ENCODE measurements at places on chromosomes 2 and 18.

- no peak for DNase-seq
These were observed 344.4 kb downstream of the CYRIA start for GRCh38 chr2:16321256-16321655.

DNA sequence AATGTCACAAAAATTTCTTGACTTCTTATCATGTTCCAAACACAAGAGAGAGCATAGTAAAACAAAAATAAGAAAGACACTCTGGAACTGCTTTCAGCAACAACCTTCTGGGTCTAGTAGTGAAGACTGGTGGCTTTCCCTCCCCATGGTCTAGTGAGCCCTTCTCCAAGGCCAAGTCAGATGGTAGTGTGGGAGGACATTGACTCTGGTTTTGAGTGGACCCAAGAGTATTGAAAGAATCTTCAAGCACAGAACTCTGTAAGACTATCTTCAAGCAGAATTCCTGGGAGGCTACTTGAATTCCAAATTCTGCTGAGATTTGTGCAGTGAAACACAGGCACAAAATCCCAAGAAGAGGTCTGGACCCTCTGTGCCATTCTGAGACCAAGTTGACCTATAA, 21.1 kb downstream of the ANTXR1 start:
- no peak for DNase-seq

DNA sequence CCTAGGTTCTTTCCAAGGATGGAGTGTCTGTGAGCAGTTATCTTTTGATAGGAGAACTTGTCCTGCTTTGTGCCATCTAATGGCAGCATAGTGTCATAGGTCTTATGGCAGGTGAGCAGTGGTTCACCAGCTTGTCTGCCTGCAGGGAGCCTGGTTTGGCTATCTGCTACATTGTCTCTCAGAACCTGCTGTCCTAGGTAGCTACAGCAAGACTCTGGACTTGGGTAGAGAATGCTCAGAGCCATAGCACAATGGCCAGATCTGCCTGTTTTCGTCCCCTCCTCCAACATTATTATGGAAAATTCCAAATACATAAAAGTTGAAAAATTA, 28.3 kb downstream of the AGFG1 start:
- DNase-seq, result no peak

DNA sequence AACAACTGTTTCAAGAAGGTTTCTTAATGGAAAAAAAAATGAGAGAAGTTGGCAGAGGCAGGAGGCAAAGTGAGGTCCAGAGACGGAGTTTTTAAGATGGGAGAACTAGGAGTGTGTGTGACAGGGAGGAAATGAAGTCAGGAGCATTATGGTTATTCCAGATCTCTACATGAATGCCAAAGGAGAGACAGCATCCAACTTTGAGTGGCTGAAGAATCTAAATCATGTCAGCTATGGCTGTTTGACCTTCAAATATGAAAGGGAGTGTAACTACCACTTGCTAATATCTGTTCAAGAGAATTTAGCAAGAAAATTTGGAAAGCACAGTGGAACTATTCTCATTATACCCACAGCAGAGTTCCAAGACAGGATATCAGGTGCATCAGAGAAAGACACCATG, 81.2 kb upstream of the CCBE1 start:
- DNase-seq, result no peak

- no peak for DNase-seq
These were observed 48.4 kb upstream of the ANKRD44 start for GRCh38 chr2:197358931-197359330.

GRCh38 chr2:197045115-197045514, 118.6 kb upstream of the PGAP1 start:
- DNase-seq, result no peak

GRCh38 chr2:70995426-70995729, 705 bp upstream of the TEX261 start:
- no peak for DNase-seq

- DNase-seq, result no peak
These were observed 487.5 kb downstream of the IRS1 start for GRCh38 chr2:226312155-226312554.

GRCh38 chr2:50241282-50241681, 790.6 kb downstream of the NRXN1 start:
- DNase-seq, result no peak

DNA sequence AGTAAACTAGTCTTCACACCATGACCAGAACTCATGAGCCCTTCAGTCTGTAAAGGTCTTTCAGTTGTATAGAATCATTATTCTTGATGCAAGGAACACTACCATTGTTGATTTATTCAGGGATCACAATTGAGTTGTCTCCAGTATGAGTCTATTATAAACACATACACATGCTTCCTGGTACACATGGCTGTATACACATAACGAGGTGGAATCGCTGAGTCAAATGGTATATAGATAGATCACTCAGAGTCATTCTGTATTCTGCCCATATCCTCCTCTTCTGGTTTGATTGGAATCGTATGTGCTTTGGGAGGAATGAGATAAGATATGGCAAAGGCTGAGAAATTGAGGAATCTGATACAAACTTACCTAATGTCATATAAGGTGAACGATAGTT, 216.0 kb downstream of the UBE2E3 start:
- no peak for DNase-seq

- DNase-seq, result no peak
These were observed 285.1 kb downstream of the SLC4A3 start for GRCh38 chr2:219912491-219912921.

GRCh38 chr18:40987581-40987980, 967.5 kb upstream of the PIK3C3 start:
- DNase-seq, result no peak

DNA sequence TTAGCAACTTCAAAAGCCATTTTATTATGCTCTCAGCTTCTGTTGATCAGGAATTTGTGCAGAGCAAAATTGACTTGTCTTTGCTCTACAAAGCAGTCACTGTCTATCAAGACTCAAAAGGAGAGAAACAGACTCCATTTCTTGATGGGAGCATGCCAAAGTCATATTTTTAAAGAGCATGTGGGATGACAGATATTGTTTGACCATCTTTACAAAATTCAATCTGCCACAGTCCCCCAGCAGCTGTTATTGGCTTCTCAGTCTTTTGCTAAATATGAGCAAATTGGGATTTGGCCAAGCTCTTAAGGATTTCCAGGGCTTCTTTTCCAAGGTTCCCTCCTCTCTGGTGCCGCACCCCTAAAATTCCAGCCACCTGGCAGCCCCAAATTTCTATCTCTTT, 67.9 kb downstream of the TEX51 start:
- DNase-seq, result no peak

- no peak for DNase-seq
These were observed 29.1 kb downstream of the ARMC9 start for GRCh38 chr2:231227310-231228162.

DNA sequence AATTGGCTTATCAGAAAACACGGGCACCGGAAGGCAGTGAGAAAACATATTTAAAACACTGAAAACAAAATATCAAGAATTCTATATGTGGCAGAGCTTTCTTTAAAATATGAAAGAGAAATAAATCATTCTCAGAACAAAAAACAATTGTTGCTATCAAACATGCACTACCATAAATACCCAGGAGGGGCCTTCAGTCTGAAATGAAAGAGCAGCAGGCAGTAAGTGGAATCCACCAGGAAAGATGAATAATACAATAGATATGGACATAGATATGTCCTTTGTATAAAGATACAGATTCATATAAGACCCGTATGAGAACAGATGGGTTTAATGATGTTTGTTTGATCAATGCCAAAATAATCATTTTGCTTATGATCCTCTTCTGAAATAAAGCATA, 142.0 kb downstream of the TMEM18 start:
- DNase-seq, result no peak

GRCh38 chr2:8851811-8852560, 14.6 kb upstream of the KIDINS220 start:
- DNase-seq, result no peak

DNA sequence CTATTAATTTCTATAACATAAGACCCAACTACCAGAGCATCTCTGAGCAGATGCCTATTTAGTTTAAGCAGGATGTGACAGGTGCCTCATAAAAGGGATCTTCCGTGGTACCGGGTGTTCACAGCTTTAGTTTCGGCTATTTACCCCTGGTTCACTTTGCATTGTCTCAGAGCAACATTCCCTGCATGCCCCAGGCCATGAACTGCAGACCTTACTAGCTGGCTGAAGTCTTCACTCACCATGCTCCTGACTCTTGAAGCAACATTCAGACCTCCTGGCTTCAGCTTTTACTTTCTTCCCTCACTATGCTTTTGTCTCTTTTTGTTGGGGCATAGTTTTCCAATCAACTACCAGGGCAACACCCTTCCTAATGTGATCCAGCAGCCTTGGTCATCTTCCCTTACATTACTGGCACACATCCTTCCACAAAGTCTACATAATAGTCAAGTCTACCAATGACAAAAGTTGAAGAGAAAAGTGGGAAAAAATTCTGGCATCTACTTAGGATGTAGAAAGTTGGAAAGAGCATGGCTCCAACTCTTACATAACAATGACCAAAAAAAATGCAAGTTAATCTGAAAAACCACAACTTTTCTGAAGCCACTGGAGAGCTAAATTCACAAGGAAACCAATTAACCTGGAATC, 99.2 kb downstream of the SESTD1 start:
- DNase-seq, result no peak

GRCh38 chr2:128605931-128606330, 287.3 kb upstream of the HS6ST1 start:
- DNase-seq, result no peak

DNA sequence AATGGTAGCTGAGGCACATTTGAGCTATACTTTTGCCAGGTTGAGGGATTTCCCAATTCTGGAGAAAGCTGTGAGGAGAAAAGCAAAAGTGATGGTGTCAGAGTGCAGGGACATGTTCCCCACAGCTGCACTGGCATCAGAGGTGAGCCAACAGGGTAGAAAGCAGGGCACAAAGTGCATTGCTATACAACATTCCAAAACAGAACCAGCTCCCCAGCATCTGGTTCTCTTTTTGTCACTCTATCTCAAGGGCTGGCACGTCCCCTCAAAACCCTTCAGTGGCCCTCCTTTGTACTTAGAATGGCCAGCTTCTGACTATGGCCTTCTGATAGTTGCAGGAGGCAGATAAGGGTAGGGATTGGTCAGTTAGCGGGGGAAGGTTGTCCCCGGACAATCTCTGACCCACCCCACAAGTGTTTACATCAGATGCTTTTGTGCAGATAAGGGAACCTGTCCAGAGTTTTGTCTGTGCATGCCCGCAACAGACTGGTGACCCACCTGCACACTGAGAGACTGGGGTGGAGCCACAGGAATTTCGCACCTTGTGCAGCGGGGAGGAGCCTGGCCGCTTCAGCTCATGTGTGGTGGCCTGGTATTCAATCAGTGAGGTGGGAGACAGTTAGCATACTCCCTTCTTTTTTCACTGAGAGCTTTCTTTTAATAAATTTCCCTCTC, 31.0 kb upstream of the TMEM17 start:
- DNase-seq, result no peak

- no peak for DNase-seq
These were observed 1.8 kb downstream of the STRN start for GRCh38 chr2:36964496-36965058.

- no peak for DNase-seq
These were observed 14.5 kb upstream of the SLC8A1 start for GRCh38 chr2:40466332-40466906.

GRCh38 chr2:221981912-221982470, 316.8 kb downstream of the PAX3 start:
- DNase-seq, result no peak

GRCh38 chr2:225434014-225434413, 34.5 kb downstream of the NYAP2 start:
- no peak for DNase-seq

DNA sequence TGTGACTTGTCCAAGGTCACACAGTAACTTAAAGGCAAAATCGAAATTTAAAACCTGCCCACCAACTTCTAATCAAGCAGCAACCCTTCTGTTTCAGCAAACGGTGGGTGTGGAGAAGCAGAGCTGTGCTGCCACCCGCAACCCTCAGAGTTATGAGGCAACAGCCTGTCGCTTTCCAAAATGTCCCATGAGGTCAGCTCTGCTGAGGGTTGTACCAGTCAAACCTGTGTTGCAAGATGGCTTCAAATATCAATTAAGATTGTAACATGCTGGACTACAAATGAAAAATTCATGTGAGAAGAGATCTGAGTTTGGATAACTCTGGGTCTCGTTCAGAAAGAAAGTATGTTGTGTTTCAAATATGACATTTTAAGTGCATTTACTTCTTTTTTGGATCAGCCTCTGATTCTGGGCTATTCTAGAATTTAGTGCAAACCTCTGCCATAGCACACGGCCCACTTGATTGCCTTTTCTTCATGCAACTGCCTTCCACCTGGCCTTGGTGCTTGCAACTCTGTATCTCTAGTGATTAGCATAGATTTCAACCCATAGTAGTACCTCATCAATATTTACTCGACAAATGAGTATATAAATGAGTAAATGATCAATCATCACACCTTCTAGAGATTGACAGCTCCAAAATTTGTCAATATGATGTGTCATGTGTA, 69.3 kb downstream of the TIMM21 start:
- no peak for DNase-seq

GRCh38 chr2:121372721-121373353, 87.8 kb upstream of the TFCP2L1 start:
- no peak for DNase-seq

DNA sequence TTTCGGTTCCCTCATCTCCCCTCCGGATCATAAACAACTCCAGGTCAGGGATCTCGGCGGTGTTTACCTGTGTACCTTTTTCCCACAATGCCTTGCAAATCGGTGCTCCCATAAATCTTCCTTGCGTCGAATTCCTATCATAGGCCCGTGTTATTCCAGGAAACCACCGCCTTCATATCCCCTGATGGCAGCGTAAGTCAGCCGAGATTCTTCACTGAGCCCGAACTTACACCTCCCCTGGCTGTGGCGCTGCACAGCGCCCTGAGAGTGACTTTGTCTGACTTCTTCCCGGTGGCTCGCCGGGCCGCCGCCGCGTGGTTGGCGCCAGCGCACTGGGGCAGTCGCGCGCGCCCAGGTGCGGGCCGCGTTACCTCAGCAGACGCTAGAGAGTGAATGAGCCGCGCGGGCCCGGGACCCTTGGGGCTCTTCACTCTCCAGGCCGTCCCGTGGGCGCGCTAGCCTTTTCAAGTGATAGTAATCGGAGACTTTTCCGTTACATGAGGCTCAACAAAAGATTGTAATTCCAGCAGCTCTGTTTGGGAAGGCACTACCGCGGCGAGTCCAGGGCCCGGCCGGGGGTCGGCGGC, 101.6 kb downstream of the SPTBN1 start:
- DNase-seq, result no peak

DNA sequence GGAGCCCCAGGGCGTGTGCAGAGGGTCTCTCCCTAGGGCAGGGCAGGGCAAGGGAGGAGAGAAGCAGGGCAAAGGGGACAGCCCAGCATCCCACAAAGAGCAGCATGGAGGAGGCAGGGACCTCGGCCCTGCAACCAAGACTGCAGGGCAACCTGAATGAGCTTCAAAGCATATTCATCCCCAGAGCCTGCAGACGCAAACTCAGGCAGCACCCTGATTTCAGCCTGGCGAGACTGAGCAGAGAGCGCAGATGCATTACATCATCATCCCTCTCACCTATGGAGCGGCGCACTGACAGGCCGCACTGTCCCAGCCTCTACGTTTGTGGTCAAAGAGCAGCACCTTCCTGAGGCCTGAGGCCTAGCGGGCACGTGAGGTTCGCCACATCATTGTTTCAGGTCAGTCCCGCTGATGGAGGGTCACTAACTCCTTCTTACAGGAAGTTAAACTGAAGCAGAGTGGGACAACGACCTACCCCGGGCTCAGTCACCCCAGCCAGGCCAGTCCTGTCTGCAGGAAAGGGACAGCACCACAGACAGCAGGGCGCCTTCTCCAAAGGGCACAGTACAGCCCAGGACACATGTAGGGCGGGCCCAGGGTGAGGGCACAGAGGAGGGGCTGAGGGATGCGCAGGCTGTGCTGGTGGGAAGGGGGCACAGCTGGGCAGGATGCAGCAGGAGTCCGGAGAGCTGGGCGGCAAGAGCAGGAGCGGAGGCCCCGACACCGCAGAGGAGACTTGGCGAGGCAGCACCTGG, 67.2 kb upstream of the RAB6C start:
- no peak for DNase-seq

All from cortex of kidney (tissue), 1 donor.